Muscle of back (tissue), 13 donors: ENCODE measurements at places on chromosomes 3 and 15. TPM values are rescaled to one million over a fixed set of nuclear protein-coding genes. Genes with fewer than 3 reads are reported as not detected.

The ADAMTS17 gene
- polyA plus RNA-seq: 5.9 TPM

The CCR3 gene
- not detected for polyA plus RNA-seq

The ATP13A5 gene
- 0.29 TPM for polyA plus RNA-seq

The TMEM39A gene
- polyA plus RNA-seq: 38.3 TPM

The KBTBD12 gene
- 19.0 TPM for polyA plus RNA-seq

The ZPLD1 gene
- 0.16 TPM for polyA plus RNA-seq

The AP3B2 gene
- 0.42 TPM for polyA plus RNA-seq

The USP50 gene
- 0.82 TPM for polyA plus RNA-seq

The CYP19A1 gene
- polyA plus RNA-seq: 1.1 TPM

The LRRC34 gene
- polyA plus RNA-seq: 3.2 TPM

The WDR82 gene
- 97.0 TPM for polyA plus RNA-seq

The GOLGA6D gene
- polyA plus RNA-seq: 0.09 TPM

The CPNE4 gene
- not detected for polyA plus RNA-seq

The CRYGS gene
- 4.4 TPM for polyA plus RNA-seq

The FANCD2OS gene
- not detected for polyA plus RNA-seq

The STT3B gene
- 103 TPM for polyA plus RNA-seq
